Airway epithelial cell (primary cell): ENCODE measurements at places on chromosomes 11 and 22. TPM values are rescaled to one million over a fixed set of nuclear protein-coding genes. Genes with fewer than 3 reads are reported as not detected.

Gene LGR4
- total RNA-seq = 41.8 and 45.8 TPM in 2 replicates

Gene CARNS1
- 0.07 TPM in 1 of 2 replicates, not detected in the other for total RNA-seq

Gene MRGPRE
- not detected in 2 replicates for total RNA-seq

Gene CARD16
- total RNA-seq = 0.42 and 0.85 TPM in 2 replicates

Gene RAC2
- 85.6 and 90.1 TPM in 2 replicates for total RNA-seq

Gene OR8G1
- total RNA-seq = not detected in 2 replicates

Gene SCUBE2
- not detected in 2 replicates for total RNA-seq

Gene ADORA2A
- total RNA-seq = 0.14 TPM in 1 of 2 replicates, not detected in the other

Gene CCDC179
- total RNA-seq = not detected in 2 replicates
